ENCODE measurements at places on chromosomes 16 and 17.

DNA sequence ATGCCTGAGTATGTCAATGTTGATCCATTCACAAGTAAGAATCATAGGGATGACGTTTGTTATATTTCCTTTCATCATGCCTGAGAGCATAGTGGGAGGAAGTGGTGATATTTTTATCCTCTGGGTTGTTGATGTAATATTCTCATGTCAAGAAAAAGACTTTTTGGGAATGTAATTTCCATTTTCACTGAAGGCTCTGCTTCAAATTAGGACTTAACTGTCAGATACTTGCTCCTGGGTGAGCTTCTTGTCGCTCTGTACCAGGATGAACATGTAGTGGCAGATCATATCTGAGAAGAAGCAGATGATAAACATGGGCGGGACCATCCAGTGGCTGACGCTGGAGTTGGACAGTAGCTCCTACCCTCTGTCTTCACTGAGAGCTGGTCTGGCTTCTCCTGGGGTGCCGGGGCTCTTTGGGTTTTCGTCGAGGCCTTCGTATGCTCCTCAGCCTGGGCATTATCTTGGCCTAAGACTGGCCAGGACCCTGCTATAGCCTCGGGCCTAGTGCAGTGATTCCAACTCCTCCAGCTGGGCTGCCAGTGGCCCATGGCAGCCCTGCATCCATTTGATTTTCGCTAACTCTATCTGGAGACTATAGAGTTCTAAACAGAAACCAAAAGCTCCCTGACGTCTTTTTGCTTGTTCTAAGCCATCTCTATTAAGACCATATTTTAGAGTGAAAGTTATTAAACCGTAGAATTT lies 19.7 kb downstream of the CYB5B start:
- peak; percentile 23 for DNase-seq

GRCh38 chr17:64507413-64507782 lies 621 bp downstream of the CEP95 start:
- peak; percentile 68 for DNase-seq

DNA sequence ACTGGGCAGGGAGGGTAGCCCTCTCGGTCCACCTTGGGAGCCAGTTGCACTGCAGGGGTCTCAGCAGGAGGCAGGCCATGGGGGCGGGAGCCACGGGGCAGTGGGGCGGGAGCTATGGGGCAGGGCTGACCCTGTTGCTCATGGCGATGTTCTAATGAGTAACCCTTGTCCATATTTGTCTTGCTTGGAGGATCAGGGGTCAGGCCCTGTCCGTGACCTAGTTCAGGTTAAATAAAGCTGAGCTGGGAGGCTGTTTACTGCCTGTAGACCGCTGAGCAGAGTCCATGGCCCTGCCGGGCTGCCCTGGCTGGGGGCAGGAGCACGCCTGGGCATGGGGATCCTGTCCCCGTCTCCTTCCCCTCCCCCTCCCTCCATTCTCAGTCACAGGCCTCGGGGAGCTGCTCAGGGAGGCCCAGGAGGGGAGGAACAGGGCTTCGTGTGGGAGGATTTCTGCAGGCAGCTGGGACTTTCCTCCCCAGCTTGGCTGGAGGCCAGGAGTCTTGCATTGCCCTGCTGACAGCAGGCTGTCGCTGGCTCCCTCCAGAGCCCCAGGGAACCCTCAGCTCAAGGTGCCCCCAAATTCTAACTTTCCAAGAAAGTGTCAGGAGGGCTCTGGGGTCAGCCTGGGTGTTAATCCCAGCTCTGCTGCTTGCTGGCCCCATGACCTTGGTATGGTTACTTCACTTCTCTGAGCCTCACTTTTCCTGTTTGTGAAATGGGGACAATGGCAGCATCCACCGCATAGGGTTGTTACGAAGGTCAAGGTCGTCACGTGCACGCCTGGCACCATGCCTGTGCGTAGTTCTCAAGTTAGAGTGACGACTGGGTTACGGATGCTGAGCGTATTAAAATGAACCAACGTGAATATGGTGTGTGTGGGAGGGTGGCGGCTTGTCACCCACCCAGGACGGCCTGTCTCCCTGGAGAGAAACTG lies 6.1 kb upstream of the SERPINF2 start:
- peak; percentile 83 for DNase-seq

DNA sequence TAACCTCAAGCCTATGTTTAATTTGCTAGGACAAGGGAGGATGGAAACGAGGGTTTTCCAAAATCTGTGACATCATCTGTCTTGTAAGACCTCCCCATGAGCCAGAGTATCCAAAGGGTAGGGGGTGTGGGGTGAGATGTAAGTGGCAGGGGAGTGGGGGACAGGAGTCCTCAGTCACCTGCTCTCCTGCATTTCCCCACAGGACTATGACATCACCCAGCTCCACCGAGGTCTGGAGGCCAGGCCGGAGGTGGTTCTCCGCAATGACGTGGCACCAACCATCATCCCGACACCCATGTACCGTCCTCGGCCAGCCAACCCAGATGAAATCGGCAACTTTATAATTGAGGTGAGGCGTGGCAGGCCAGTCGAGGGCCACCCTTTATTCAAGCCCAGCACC lies 41.5 kb upstream of the CDH1 start:
- DNase-seq: no peak

DNA sequence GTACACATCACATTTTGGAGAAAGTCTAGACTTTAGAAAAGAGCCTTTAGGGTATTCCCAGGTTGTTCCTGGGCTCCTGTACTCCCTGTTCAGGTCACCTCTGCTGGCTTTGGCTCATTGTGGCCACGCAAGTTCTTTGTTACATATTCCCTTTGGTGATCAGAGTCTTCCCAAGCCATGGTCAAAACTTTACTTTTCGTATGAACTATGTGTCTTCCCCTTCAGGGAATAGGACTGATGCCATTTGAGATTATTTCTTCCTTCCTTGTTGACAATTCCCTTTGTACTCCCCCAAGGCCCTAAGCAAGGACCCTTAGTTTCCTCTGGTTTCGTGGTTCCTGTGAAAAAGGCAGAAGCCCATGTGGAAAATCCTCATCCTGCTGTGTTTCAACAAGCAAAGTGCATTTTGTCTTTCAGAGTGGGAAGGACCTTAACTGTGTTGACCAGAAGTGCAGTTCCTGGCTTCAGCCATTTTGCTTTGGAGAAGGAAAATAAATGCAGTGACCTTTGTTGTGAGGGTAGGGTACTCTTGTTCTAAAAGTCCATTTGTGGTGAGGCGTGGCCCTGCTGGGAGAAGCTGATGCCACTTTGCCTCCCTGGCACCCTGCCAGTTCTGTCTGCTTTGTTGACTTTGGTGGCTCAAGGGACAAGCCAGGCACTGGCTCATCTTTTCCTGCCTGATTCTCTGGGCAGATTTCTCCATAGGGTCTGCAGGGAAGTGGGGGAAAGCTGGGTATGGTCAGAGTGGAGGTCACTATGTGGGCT lies 55.1 kb downstream of the ZNRF1 start:
- peak; percentile 91 for DNase-seq

DNA sequence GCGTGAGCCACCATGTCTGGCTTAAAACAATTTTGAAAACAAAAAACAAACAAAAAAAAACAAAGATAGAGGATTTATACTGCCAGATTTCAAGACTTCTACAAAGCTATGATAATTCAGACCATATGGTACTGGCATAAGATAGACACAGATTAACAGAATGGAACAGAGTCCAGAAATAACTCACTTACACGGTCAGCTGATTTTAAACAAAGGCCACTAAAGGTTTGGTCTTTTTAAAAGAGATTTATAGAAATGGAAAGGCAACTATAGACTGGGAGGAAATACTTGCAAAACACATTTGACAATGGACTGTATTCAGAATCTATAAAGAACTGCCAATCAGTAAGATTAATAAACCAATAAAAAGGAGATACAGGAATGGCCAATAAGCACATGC lies 48.6 kb upstream of the MNT start:
- no peak for DNase-seq

GRCh38 chr16:19885451-19886072 lies 914 bp upstream of the GPRC5B start:
- DNase-seq: no peak

DNA sequence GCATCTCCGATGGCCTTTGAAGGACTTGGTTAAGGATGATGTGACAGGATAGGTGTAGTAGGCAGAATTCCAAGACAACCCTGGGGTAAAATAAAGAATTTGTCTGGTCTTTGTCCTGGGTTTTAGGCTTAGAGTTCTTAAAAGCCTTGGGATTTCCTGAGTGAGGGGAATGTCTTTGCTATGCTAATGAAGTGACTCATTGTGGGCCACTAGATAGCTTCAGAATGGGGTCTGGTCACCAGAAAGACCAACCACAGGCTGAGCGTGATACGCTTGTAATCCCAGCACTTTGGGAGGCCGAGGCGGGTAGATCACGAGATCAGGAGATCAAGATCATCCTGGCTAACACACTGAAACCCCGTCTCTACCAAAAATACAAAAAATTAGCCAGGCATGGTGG lies 182.8 kb upstream of the TOX3 start:
- DNase-seq: no peak
